Karpas-422 (cell line): ENCODE measurements at places on chromosomes 3 and 15.
A peak's percentile ranks its signal among the peaks of the same experiment; 100 is the strongest.

DNA sequence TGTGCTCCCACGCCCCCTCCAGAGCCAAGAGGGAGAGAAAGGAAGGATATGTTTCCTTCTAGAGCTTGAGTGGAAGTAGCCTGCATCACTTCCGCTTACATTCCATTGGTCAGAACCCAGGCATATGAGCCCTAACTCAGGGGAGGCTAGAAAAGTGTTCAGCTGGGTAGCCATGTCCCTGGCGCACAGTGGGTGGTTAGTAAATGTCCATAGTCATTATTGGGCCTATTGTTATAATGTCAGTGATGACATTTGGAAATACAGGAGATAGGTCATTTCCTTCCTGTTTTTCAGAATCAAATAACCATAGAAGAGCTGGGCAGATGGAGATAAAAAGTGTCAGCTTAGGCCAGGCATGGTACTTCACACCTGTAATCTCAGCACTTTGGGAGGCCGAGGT lies 27.3 kb downstream of the CD276 start:
- DNase-seq, result no peak

- DNase-seq, result no peak
Measured at GRCh38 chr15:34628577-34629152, 45.2 kb upstream of the GOLGA8B start.

- no peak for DNase-seq
Measured at GRCh38 chr3:125239266-125239665, 26.7 kb upstream of the SLC12A8 start.

DNA sequence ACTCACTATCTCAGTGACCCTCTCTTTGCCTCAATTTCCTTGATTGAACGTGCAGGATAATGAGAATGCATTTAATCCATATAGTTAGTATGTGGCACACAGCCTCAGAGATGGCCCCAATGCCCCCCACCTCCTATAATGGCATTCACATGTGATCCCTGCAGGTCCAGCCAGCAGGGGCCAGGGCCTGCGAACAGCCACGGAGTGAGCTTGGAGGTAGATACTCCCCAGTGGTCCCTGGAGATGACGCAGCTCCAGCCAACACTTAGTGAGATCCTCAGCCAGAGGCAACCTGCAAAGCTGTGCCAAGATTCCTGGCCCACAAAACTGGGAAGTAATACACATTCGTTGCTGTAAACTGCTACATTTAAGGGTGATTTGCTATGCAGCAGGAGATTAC lies 184.9 kb upstream of the NSMCE3 start:
- DNase-seq, result no peak

DNA sequence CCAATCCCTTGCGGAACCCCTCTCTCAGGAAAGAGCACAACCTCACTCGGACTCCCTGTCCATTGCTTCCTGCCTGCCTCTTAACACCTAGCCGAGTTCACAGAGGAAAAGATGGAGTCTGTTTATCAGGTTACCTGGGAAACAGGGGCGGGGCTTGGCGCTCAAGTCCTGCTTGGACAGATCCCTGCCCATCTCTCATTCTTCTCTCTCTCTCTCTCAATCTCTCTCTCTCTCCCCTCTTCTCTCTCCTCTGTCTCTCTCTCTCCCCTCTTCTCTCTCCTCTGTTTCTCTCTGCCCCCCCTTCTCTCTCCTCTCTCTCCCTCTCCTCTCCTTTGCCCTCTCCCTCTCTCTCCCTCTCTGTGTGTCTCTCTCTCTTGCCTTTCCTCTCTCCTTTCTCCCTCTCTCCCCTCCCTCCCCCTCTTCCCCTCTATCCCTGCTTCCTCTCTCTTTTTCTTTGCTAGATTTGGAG lies at the start of gene EFHB:
TSS of gene EFHB (minus strand) at position 120 of the 469 bp plus-strand sequence. CDS start 199 bp downstream, outside the sequence.
- no peak for DNase-seq

DNA sequence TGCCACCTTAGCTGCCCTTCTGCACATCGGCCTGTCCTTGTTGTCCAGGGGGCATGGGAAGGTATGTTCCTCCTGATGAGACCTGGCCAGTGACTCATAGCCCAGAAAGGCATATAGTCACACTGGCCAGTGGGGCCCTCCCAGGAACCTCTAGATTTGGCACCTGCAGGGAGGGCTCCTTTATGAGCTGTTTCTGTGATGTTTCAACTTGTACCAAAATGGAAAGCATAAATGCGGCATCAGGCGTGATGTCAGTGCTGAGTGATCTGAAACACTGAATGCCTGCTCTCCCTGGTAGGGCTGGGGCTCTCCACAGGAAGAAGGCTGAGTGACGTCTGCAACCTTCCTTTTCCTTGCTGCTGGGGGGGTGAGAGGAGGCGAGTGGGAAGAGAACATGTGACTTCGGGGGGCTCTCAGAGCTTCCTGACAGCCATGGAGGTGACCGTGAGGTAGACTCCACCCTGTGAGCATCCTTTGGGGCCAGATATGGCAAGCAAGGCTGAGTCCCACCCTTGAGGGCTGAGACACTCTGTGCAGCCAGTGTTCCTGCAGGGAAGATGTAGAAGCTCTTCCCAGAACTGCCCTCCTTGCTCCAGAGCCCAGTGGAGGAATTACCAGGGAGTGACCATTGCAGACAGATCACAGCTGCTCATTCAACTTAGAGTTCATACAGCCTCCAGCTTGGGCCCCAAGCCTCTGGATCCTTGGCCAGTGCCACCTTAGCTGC lies 37.1 kb upstream of the APEH start:
- DNase-seq, result no peak

- DNase-seq, result peak; percentile 72
Measured at GRCh38 chr3:13494463-13495350, 14.6 kb downstream of the HDAC11 start.

DNA sequence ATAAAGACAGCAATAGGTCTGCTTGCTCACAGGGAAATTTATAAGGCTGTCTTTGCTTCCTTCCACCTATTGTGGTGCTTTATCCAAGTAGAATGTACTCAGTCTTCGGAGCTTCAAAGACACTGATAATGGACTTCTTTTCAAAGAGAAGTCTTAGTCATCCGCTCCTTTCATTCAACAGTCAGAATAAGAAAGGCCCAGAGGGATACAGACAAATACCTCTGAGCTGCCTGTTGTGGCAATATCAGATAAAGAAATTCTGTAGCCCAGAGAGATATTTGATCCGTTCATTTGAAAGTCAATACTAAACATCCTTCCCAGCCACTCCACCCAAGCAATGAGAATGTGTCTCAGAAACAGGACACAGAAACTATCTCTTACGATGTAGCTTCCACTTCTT lies 110.0 kb downstream of the FHIT start:
- no peak for DNase-seq

DNA sequence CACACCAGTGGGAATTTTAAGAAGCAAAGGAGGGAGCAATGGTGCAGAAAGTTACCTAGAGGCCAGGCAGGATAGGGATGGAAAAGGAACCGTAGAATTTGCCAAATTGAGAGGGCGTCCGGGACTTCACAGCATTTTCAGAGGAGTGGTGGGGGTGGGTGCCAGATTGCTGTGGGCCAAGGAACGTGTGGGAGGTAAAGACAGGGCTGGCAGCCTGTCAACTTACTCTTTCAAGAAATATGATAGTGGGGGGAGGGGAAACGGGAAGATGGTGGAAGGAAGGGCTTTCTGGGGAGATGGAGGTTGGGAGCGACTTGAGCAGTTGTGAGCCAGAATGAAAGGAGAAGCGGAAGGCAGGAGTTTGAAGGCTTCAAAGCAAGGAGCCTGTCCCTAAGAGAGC lies 1.4 kb upstream of the SLC6A11 start:
- no peak for DNase-seq

- DNase-seq, result peak; percentile 75
Measured at GRCh38 chr3:161221806-161222600, 892 bp downstream of the NMD3 start.

- no peak for DNase-seq
Measured at GRCh38 chr15:89820666-89821611, 6.3 kb upstream of the ANPEP start.

DNA sequence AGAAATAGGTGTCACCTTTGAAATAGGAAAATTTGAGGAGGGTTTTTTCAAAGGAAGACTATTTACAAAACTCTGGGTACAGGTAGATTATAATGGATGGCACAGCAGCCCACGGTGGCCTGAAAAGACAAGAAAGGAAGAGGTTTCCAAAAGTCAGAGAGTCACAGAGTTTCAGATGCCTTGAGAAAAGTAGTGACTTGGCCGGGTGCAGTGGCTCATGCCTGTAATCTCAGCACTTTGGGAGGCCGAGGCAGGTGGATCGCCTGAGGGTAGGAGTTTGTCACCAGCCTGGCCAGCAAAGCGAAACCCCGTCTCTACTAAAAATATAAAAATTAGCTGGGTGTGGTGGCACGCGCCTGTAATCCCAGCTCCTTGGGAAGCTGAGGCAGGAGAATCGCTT lies 35.2 kb downstream of the OSTN start:
- DNase-seq, result no peak

GRCh38 chr3:158463556-158463955 lies 107.4 kb upstream of the MLF1 start:
- DNase-seq, result no peak

DNA sequence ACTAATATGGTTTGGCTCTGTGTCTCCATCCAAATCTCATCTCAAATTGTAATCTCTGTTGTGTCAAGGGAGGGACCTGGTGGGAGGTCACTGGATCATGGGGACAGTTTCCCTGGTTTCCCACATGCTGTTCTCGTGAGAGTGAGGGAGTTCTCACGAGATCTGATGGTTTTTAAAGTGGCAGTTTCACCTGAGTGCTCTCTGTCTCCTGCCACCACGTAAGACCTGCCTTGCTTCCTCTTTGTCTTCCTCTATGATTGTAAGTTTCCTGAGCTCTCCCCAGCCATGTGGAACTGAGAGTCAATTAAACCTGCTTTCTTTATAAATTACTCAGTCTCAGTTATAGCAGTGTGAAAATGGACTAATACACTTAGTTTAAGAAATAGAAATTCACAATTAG lies 228.9 kb downstream of the CD47 start:
- peak; percentile 81 for DNase-seq

DNA sequence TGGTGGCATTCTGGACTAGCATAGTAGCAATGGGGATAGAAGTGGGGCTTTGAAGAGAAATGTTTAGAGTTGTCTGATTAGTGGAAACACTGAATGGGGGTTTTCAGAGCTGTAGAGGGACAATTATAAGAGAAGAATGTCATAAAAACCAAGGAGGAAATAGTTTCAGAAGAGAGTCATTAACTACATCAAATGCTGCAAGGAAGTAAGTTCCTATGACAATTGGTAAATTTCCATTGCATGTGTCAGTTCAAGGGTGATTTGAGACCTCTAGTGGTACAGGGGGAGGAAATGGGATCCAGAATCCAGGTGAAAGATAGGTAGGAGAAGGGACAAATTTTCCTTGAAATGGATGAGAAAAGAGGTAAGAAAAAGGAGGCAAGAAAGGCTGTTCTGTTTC lies 68.3 kb upstream of the TBC1D5 start:
- no peak for DNase-seq

GRCh38 chr3:173531602-173532001 lies 134.1 kb downstream of the NLGN1 start:
- DNase-seq, result no peak

GRCh38 chr3:8524249-8524648 lies 22.6 kb downstream of the LMCD1 start:
- no peak for DNase-seq

- DNase-seq, result no peak
Measured at GRCh38 chr3:174253196-174253823, 605.8 kb upstream of the NAALADL2 start.

GRCh38 chr15:66424963-66425612 lies 38.4 kb downstream of the MAP2K1 start:
- no peak for DNase-seq

DNA sequence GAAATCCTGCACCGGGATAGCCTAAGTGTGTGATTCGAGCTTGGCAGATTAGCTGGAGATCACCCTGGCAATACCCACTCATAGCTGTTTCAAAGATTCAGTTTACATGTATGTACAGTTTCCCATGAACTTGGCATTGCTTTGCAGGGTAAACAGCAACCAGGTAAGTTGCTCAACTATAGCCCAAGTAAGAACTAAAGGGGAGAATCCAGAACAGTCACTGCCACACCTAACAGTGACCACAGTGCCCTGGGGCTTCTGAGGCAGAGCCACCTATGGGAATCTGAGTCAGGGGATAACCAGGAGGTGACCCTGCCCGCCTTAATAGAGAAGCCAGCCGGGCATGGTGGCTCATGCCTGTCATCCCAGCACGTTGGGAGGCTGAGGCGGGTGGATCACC lies 15.9 kb downstream of the CDAN1 start:
- DNase-seq, result no peak

GRCh38 chr3:186705882-186706780 lies 11.0 kb upstream of the KNG1 start:
- DNase-seq, result no peak

DNA sequence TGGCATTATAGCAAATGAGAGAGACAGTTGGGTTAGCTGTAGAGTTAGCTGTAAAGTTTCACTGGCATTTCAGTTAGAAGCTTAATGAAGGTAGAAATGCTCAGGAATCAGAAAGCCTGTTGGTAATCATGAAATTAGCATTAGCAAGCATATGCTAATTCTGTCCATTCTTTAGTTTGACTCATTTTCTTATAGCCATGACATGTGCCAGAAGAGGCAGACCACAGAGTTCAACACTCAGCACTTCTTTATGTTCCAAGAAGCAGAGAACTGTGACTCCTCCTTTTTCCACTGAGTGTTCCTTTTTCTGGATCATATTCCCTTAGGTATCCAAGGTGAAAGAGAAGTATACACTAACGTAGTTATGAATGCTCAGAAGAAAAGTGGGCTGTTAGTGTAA lies 276.2 kb upstream of the SGO1 start:
- DNase-seq, result no peak

DNA sequence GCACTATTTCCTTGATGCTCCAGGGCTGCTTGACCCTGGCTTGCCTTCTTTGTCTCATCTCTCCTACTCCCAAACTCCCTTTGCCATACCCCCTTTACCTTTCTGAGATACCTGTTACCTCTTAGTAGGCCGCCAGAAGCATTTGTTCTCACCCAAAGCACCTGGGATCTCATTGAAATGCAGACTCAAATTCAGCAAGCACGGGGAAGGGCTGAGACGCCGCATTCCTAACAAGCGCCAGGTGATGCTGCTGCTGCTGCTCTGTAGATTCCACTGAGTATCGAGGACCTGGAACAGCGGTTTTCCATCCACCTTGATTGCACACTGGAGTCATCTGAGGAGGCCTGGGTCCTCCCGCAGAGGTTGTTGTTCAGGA lies 91.8 kb downstream of the TMEM266 start:
- DNase-seq, result no peak
